Stimulated activated CD4-positive, alpha-beta T cell treated with anti-CD3 and anti-CD28 coated beads, Interleukin-1b, Interleukin-23, amount 100 ng/mL, for 48 hours (primary cell): ENCODE measurements at places on chromosomes 13 and 19.

DNA sequence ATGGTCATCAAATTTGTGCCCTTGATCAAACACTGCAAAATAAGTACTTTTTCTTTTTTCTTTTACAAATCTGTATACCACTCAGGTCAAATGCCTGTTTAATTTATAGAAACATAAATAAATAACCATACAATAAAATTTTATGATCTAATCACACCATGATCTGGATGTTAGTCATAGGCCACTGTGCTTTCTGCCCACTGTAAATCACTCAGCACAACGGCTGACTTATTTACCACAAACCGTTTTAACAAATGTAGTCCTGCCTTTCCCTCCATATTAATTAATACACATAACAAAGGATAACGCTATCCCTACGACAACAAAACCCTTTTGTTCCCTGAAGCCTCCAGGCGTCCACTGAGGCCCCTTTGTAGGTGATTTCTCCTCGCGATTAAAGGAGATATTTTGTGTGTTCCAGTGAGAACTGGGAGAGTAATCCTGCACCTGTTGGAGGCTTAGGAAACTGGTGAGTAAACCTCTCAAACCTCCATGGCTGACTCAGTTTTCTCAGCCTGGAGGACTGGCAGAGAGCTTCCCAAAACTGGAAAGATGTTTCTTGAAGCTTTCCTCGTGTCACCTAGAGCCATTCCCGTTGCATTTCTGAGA, 477.1 kb upstream of the SGCG start:
- no peak for DNase-seq

GRCh38 chr19:7905859-7906258, 2.2 kb downstream of the MAP2K7 start:
- no peak for DNase-seq

GRCh38 chr13:29716493-29716892, 121.0 kb upstream of the SLC7A1 start:
- DNase-seq, result no peak

GRCh38 chr13:83414393-83414792, 467.9 kb downstream of the SLITRK1 start:
- no peak for DNase-seq
